ENCODE measurements at places on chromosomes 7 and 10. TPM values are rescaled to one million over a fixed set of nuclear protein-coding genes. Genes with fewer than 3 reads are reported as not detected.

DNA sequence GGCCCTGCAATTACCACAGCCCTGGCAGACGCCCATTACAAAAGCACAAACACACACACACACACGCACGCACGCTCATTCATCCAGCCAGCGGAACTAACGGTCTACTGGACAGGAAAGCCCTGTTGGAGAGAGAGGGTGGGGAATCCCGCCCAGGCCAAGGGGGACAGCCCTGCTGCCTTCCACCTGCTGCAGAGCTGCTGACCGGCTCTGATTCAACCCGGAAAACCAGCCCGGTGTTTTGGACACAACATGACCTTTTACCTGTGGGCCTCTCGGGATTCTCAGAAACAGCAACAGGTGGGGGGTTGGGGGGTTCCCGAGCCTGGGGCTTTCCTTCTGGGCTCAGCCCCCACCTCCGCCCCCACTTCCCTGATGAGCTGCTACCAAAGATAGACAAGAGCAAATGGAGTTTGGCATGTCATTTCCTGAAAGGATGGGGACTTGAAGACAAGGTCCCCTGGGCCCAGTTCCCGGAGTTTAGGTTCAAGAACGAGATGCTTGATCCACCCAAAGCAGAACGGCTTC lies 18.5 kb upstream of the SERPINE1 start:
- ATAC-seq = peak; percentile 29

DNA sequence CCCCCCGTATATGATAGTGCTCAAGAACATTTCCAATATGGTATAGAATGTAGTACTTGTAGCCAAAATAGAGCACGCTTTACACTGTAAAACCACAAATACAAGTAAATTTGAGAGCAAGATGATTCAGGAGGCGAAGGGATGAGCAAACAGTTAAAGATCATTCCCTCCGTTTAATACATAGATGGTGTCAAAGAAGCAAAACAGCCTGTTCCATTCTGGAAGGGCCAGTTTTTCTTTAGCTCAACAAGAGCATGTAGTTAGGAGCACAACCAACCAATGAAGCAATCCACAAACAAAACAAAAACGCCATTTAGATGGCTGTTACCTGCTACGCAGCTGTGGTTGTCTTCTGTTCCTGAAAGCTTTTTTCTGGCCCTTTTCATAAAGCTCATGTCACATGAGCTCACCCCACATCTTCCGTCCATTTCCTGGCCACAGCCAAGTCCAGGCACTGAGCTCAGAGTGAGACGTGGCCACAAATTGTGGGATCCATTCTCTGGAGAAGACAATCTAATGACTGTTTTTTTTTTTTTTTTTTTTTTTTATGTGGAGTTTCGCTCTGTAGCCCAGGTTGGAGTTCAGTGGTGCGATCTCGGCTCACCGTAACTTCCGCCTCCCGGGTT lies 185.6 kb downstream of the FANK1 start:
- no peak for ATAC-seq

The CALML3 gene
- total RNA-seq = 0.45 TPM

The SH3PXD2A gene
- total RNA-seq = 28.0 TPM
